ENCODE measurements at places on chromosomes 3 and 15.

DNA sequence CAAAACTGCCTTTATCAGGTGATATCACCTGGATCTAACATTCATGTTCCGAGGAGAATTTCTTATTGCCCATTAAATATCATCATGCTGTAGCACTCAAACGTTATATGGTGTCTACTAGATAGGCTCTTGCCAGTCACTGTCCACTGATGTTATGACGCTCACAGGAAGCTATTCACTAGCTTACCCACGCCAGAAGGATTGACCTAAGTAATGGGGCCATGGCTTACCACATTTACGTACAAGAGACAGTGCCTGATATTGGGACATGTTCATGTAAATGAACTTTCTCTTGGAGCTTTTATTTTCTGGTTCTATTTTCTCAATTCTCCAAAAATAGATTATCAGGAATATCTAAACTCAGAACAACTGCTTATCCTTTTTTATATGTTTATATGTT, 91.7 kb upstream of the NAALADL2 start:
- DNase-seq, result no peak

DNA sequence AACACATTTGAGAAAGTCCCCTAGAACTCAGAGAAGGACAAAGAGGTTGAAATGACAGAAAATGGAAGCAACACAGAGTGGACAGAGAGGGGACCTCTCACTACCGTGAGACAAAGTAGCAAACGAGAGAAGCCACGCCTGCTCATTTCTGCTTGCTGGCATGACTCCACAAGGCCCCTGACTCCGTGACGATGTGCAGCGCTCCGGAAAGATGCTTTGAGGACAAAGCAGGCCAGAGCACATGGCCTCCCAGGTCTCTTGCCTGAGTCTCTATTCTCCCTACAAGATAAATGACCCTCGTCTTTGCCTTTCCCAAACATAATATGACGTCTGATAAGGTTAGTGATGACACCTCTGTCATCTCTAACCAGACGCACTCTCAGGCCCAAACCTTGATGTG, 63.8 kb upstream of the CTSH start:
- DNase-seq, result no peak

- no peak for DNase-seq
Measured at GRCh38 chr3:124800076-124800475, 69.8 kb downstream of the UMPS start.

- DNase-seq, result no peak
Measured at GRCh38 chr15:32831485-32831884, 113.7 kb downstream of the GREM1 start.

DNA sequence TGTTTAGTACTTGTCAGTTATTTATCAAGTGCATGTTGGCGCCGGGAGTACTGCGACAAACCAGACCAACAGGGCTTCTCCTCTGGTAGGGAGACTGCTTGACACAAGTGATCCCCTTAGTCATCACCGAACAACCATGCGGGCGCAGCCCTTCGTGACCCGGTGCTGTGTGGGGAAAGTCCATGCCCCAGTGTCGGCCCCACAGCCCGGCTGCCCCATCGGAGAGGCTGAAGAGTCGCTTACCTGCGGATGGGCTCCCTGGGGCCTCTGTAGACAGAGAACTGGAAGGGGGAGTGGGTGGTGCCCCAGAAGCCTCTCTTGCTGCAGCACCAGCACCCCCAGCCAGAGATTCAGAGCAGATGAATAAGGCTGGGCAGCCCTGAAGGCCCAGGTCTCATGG, 90.3 kb upstream of the PRR23E start:
- DNase-seq, result no peak

- peak; percentile 27 for DNase-seq
Measured at GRCh38 chr3:100008081-100008698, 106.1 kb downstream of the FILIP1L start.

DNA sequence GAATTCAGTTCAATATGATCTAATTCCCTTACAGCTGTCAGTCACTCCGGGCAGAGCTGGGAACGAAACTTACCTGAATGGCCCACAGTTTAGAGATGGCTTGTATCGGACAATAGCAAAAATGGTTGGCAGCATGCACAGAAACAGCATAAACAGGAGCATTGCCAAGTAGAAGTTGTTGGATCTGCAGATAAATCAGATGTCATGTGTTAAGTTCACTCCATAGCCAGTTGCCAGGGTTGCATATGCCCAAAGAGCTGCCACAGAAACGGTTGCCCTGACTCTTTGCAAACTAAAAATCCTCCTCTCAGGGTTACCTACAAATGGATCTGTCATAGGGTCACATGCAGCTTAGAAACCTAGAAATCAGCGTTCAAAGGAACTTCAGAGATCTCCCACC, 15.4 kb upstream of the STARD5 start:
- DNase-seq, result no peak

DNA sequence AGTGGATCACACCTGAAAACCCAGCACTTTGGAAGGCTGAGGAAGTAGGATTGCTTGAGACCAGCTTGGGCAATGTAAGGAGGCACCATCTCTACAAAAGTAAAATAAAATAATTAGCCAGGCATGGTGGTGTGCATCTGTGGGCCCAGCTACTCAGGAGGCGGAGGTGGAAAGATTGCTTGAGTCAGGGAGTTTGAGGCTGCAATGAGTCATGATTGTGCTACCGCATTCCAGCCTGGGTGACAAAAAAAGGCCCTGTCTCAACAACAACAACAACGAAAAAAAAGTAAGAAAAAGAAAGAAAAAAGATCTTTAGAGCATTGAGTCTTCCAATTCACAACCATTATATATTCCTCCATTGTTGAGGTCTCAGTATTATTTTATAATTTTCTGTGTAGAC, 192.4 kb upstream of the DPH6 start:
- DNase-seq, result no peak

DNA sequence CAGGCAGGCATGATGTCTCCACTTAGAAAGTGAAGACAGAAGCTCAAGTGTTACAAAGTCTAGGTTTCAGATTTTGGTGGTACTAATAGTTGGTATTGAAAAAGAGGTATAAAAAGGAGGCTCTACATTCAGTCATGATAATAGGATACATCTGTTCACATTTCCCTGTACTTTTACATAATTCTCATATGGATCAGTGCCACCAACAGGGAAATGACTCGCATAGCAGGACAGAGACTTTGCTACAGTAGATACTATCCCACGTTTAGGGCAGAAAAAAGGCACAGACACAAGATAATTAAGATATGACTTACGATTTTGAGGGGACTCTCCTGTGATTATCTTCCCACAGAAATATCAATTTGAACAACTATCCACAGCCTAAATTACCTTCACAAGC, 1062.9 kb upstream of the EPHA6 start:
- DNase-seq, result no peak

- no peak for DNase-seq
Measured at GRCh38 chr15:78988361-78988911, 43.6 kb upstream of the CTSH start.

DNA sequence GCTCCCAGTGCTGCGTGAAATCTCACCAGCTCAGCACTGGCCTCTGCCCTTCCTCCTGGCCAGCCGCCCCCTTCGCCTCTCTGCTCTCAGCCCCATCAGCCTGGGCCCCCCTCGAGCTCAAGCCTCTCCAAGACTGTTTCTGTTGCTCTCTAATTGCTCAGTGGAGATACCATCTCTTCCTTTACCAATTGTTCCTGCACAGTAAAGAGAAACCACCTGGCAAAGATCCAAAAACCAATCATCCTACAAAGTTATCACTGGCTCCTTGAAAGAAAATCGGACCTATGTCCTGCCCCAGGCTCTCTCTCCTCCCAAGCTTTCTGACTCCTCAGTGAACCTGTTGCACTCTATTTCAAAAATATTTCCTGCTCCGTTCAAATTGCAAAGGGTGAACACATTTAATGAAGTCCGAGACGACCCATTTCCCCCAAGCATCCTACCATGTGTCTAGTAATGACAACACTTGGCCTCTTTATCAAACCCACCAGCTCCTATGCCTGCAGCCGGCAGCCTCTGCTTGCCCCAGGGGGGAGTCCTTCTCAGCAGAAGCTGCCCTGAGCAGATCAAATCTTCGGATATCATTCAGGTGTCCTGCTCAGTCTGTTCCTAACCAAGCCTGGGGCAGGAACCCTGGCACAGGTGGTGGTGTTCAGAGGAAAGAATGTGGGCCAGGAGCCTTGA, 53.7 kb upstream of the FAM174B start:
- peak; percentile 9 for DNase-seq

DNA sequence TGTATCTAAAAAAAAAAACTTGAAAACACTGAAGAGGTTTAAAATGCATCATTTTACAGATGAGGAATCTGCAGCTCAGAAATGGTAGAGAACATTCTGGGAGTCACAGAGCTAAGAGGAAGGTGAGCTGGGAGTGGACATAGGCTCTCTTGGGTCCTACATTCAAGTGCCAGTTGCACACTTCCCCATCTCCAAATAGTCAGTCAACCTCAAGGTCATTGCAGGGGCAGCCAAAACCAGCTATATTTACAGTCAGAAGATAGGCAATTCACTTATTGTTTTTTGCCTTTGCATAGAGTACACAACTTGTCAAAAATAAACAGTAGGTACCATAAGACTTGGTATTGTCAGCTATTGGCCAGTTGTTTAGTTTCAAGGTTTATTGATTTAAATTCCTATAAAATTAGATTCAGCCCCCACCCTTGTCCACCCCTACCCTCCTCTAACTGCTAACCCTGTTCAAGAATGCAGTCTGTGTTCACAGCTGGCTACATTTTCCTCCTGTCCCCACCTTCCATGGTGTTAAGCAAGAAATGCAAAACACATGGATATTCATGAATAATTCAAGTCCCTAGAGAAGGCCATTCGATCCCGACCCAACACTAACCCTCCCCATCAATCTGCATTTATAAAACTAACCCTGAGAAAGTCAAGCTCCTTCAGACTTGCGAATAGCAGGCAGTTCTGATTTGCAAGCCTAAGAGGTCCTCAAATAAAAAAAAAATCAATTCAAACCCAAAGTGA, 567.0 kb upstream of the MCTP2 start:
- DNase-seq, result no peak

- DNase-seq, result no peak
Measured at GRCh38 chr3:185959609-185960521, 22.1 kb upstream of the TRA2B start.

DNA sequence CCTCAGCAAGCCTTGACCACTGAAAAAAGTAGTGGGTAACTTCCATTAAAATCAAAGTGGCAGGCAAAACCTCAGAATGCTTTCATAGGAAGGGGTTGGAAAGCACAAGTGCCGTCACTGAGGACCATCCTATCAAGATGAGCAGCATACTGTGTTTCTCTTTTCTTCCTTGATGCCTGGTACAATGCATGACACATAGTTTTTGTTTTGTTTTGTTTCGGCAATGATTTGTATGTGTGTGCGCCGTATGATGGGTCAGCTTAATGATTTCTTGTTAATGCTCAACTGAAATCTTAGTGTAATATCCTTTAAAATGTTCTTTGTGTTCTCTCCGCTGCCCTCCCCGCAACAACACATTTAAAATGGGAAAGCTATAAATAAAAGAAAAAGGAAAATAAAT, 476.4 kb upstream of the KCNMB2 start:
- DNase-seq, result no peak

- no peak for DNase-seq
Measured at GRCh38 chr15:88812133-88812532, 8.9 kb downstream of the ACAN start.

GRCh38 chr15:66400351-66400774, 13.7 kb downstream of the MAP2K1 start:
- DNase-seq, result peak; percentile 30

DNA sequence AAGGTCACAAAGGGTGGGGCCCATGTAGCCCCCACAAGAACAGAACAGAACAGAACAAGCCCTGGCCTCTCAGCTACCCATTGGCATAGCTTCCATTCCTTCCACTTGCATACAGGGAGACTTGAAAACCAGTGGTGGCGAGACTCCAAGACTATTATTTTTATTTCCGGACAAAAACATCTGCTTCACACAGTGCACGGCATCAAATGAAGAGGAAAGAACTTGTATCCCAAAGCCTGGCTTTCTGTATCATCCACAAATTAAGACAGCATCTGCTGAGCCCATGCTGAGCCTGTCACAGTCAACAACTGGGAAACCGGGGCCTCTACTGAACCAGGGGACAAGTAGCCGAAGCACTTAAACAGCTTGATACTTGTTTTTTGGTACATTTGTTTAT, 56.0 kb downstream of the CLEC3B start:
- no peak for DNase-seq

DNA sequence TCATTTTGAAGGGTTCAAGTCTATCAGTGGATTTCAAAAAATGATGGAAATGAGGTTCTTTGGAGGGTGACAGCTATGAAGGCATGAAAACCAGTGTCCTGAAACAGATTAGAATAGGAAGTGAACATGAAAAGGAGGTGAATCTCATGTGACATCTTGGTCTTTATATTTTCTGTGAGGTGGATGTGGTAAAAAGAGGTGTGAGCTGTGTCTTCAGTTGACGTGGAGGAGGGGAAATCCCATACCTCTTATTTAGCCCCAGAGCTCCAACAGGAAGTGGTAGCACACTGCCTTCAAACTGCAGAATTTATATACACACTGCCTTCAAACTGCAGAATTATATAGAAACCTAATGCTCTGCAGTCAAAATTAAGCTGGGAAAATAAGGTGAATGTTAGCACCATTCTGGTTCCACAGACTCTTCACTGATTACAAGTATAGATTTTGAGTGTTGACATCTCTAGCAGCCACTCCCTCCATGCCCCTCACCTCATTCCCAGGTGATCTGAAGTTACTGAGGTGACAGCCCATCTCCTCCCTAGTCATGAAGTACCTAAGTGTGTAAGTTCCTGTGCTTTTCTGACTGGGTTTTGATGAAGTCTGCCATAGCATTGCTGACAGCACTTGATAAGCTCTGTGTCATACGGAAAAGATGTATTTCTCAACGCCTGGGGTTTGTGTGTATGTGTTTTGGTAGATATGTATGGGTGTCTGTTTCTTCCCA, 2.7 kb downstream of the RAB8B start:
- no peak for DNase-seq

DNA sequence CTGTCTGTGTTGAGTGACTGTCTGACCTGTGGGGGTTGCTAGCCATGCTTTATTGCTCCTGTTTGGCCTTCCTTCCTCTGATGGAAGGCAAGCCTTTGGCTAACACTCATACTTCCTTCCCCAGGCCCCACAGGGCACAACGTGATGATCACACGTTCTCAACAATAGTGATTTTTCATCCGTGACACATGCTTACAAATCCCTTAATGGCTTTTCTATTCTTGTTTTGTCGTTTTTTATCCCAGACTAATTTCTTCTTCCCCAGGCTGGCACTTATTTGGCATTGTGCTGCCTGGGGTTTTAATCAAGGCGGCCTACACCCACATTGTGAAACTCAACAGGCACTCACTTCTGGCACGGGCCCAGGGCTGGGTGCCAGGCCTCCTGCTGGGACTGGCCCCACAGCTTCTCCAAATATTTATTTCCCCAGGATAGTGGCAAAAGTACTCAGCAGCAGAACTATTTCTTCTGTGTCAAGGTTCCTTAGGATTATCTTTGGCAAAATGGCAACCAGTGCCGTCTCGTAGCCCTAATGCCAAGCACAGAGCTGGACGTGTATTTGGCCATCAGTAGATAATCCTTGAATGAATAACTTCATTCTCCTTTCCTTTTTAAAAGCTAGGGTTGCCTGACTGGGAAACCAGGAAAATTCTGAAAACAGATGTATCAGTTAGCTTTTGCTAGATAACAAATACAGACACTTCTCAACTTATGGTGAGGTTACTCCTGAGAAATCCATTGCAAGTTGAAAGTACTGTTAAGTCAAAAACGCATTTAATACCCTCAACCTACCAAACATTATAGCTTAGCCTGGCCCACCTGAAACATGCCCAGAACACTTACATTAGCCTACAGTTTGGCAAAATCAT, 30.6 kb downstream of the CMTM7 start:
- no peak for DNase-seq

Data from NCI-H2171 (cell line).